SK-N-MC (cell line): ENCODE measurements at places on chromosomes 7 and 10.
A peak's percentile ranks its signal among the peaks of the same experiment; 100 is the strongest.

GRCh38 chr7:140689199-140690152 lies 7.0 kb upstream of the NDUFB2 start:
- no peak for DNase-seq

DNA sequence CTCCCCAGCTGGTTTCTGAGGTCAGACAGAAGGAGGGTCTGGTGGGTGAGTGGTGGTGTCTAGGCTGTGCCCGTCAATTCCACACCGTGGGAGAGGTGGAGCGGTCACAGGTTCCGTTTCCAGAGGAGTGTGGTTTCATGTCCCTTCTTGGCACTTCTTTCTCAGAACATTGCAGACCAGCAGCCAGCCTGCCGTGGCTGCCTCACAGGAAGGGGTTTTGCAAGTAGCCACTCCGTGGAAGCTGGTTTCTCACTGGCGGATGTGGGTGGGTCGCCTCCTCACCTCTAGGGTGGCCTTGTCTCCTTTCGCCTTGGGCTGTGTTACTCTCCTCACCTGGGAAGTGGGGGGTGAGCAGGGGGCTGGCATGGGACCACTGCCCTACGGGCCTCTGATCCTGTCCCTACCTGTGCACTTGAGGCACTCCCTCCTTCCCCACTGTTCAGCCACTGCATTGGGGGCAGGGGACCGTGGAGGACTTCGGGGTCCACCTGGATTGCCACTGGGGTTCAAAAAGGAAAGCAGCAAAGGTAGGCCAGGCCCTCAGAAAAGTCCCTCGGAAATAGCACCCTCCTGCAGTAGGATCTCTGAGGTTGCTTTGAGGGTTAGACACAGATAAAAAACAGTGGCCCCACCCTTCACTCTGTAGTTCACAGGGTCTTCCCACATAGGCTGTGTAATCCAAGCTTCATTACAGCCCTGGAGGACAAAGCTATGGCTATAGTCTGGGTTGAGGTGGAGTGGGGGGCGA lies 33.9 kb downstream of the TSPAN14 start:
- no peak for DNase-seq

DNA sequence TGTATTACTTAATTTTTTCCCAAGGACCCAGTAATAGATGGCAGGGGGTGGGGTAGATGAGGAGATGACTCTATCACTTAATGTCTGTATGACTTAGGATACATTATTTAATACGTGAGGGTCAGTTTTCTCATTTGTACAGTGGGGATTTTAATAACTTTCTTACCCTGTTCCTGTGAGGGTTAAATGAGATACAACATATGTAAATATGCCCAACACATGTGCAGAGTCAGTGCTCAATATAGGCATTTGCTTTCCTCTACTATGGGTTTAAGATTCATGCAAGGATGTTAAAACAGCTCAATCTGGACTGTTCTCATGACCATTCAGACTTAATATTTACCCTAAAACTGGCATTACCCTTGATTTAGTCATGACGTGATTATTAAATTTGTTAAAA lies 31.2 kb downstream of the ST7 start:
- no peak for DNase-seq

DNA sequence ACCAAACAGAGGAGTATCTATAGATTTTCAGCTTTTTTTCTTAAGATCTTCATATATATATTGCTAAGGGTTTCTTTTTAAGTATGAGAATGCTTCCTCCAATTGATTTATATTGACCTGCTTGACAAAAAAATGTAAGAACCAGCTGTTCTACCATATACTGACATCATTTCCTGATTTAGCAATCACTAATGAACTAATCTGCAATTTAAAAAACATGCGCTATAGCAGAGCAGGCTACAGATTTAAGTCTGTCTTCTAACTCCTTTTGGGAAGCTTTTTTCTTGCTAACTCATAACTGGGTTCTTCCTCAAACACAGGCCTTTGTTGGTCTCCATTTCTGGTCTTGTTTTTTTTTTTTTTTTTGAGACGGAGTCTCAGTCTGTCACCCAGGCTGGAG lies 33.2 kb downstream of the ABCC2 start:
- DNase-seq = peak; percentile 47

GRCh38 chr10:92200564-92200963 lies 90.3 kb downstream of the CPEB3 start:
- DNase-seq = no peak

DNA sequence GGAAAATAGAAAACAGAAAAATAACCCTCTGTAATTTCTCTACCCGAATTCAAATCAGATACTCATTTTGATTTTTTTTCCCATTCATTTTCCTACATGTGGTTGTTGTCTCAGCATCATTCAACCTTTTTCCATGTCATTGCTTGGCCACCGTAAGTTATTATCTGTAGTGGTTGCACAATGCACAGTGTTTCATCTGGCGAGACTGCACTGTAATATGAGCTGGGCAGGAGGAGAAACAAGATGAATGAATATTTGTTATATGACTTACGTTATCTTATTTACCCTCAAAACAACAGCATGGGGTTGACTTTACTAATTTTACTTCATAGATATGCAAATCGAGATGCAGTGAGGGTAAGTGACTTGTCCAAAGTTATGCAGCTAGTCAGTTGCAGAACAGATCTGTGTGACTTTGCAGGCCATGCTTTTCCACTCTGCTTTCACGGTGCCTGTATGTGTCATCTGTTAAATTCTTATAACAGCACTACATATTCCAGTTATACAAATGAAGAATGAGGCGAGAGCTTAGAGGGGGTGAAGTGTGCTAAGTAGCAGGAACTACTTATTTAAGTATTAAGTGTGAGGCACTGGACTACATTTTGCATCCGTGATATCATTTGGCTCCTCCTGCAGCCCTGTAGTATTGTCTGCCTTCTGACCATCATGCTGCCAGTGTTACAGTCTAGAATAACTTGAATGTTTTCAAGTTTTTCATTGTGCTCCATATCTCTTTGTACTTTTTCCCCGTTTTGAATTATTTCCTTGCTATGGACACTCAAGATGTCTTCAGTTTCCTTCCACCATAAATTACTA lies 56.7 kb downstream of the ZMYND11 start:
- no peak for DNase-seq

DNA sequence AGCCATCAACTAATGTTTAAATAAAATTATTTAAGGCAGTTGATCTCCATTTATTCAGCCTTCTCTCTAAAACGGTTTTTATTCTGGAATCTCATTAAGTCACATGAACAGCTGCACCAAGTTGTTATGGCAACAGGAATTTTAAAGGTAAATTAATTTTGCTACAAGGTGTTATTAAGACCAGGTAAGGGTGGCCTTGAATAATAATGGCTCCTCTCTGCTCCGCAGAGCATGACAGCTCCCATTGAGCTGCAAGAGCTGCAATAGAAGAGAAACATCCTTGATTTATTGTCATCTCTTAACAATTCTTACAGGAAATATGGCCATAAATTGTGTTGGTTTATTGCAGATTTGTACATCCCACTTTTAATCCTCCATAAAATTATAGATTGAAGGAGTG lies 165.8 kb downstream of the KLF6 start:
- DNase-seq = no peak

DNA sequence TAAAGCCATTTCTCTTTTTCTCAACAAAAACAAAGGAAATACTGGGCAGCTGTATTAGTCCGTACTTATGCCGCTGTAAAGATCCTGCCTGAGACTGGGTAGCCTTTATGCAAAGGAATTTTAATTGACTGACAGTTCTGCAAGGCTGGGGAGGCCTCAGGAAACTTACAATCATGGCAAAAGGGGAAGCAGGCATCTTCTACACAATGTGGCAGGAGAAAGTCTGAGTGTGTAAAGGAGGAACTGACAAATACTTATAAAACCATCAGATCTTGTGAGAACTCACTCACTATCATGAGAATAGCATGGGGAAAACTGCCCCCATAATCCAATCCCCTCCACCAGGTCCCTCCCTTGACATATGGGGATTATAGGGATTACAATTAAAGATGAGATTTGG lies 264.3 kb downstream of the SEMA3A start:
- no peak for DNase-seq

DNA sequence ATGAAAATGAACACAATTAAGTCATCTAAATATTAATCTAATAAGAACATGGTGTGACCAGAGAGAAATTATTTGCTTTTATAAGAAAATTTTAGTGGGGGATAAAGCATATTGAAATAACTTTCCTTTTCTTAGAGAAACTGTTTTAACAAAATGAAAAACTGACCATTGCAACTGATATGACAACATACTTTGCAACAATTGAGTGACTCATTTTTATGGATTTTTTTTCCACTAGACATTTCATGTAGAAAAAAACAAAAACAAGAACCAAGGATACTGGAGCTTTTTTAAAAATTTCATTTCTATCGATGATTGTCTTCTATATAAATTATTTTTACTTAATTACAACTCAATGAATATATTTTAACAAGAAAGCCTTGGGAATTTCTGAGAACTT lies 90.0 kb downstream of the C1GALT1 start:
- DNase-seq = no peak

DNA sequence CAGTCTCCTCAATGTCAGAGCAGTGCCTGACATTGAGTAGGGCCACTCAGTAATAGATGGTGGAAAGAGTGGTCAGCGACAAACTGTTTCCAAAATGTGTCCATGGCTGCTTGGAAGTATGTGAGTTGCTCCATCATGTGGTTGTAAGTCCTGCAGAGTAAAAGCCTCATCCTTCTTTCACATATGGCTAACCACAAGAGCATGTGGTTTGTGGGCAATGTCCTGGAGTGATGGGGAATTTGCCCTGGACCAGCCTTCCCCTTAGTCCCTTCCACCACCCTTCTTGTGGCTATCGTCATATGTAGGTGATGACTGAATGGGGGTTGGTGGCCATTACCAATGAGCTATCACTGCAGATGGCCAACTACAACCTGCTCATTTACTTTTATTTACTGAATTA lies 33.0 kb upstream of the PLXNA4 start:
- DNase-seq = no peak

GRCh38 chr10:22704942-22705341 lies 9.4 kb downstream of the PIP4K2A start:
- DNase-seq = no peak

- no peak for DNase-seq
Measured at GRCh38 chr10:114487815-114488536, 83.7 kb upstream of the AFAP1L2 start.

DNA sequence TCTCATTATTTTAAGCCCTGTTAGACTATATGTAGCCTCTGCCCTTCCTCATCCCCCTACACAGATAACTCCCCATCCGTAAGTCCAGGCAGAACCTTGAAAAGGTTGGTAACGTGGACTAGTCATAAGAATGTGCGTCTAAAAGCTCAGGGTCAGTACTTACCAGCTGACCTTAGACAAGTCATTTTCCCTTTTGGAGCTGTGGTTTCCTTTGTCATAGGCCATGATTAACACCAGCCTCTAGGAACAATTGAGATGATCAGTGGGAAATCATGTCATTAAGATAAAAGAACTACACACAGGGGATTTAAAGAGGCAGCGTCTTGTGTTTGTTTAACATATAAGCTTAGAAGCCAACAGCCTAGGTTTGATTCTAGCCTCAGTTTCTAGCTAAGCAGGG lies 6.9 kb upstream of the UNC5B start:
- DNase-seq = no peak

GRCh38 chr10:77163670-77164348 lies 473.8 kb downstream of the KCNMA1 start:
- DNase-seq = no peak

DNA sequence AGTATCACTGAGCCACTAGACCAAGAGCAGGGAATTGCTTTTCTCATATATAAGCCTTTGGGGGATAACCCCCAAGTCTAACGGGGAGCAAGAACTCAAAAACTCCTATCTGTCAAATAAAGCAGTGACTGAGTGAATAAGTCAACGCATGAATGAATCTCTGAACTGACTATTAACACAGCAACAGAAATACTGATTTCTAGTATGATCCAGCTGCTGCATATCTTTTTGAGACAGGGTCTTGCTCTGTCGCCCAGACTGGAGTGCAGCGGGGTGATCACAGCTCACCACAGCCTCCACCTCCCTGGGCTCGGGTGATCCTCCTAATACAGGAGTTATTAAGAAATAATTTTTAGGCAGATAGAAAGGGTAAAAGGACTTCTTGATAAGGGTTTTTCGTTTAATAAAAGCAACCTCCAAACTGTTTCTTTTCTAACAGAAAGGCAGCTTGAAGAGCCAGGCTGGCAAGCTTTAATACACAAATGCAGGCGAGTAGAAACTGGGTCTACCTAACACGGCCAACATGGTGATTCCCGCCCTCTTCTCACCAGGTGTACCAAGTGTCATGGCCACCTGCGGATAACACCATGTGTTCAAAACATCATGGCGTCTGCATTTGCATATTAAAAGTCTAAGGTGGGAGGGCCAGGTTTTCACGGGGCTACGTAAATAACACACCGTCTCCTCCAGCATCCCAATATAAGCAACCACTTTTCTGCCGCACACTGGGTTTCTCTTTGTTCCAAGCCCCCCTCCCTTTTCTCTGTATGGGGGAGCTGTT lies 631.9 kb downstream of the PARD3 start:
- no peak for DNase-seq

DNA sequence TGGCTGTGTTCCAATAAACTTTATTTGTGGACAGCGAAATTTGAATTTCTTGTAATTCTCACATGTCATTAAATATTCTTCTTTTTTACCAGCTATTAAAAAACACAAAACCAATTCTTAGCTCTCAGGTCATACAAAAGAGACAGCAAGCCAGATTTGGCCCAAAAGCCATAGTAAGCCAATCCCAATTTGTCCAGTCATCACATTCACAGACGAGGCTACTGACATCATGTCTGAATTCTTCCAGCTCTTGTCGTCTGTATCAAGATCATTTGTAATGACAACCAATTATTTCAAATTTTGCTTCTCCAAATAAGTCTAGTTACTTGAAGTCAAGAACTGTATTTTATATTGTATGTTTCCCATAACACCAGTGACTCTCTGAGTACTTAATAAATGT lies 266.5 kb downstream of the PAXIP1 start:
- DNase-seq = no peak

GRCh38 chr10:74863551-74863950 lies 37.2 kb downstream of the KAT6B start:
- DNase-seq = no peak

DNA sequence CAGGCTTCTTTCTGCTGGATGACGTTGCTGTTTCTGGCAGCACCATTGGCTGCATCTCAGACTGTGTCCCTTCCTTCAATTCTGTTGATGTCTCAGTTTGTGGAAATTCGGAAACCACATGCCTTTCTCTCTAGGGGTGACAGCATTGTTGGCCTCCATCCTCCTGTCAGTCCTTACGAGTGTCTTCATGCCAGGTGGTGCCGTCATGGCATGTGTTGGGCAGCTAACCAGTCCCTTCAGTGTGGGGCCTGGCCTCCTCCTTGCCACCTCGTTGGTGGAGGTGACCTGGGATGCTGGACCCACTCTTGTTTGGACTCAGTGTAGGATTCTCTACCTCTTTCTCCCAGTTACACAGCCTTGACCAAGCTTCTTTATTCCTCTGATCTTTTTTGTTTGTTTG lies 111.6 kb upstream of the INSYN2A start:
- DNase-seq = no peak

GRCh38 chr10:12973149-12973718 lies 28.3 kb downstream of the CCDC3 start:
- no peak for DNase-seq

- DNase-seq = no peak
Measured at GRCh38 chr10:86283466-86284287, 82.9 kb downstream of the GRID1 start.

- DNase-seq = no peak
Measured at GRCh38 chr10:59997827-59998525, 91.6 kb upstream of the CCDC6 start.
